Endothelial cell (in vitro differentiated cells): ENCODE measurements at places on chromosomes 5 and 9. TPM values are rescaled to one million over a fixed set of nuclear protein-coding genes. Genes with fewer than 3 reads are reported as not detected.

GRCh38 chr5:395156-395920 lies 47.6 kb upstream of the EXOC3 start:
- H3K4me1 ChIP-seq, result peaks cover 26% of the 10 kb centered on the region
- H3K36me3 ChIP-seq, result peaks cover 17% of the 10 kb centered on the region
- H3K27me3 ChIP-seq, result peaks cover 14% of the 10 kb centered on the region
- no peak overlapping the region for H3K27ac ChIP-seq
- no peak for DNase-seq
- H3K4me3 ChIP-seq, result no peak overlapping the region

DNA sequence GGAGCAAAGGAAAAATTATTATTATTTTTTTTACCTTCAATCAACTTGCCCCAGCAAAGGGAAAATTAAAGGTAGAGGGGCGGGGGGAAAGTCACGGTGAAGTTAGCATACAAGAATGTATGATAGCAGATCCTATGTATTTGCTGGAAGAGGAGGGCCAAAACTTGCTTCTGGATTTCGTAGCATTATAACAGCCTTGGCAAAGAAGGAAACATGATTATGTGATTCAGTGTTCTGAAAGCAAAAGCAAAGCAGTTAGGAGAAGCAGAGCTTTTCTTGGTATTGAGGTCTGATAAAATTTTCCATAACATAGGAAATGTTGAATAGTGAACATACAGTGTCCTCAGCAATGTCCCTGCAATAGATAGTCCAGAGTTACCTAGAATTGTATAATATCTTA lies 32.4 kb downstream of the MAST4 start:
- no peaks in the 10 kb centered on the region for H3K36me3 ChIP-seq
- no peak for DNase-seq
- H3K4me1 ChIP-seq, result no peaks in the 10 kb centered on the region
- H3K4me3 ChIP-seq, result no peak overlapping the region
- H3K27me3 ChIP-seq, result no peaks in the 10 kb centered on the region
- no peak overlapping the region for H3K27ac ChIP-seq

DNA sequence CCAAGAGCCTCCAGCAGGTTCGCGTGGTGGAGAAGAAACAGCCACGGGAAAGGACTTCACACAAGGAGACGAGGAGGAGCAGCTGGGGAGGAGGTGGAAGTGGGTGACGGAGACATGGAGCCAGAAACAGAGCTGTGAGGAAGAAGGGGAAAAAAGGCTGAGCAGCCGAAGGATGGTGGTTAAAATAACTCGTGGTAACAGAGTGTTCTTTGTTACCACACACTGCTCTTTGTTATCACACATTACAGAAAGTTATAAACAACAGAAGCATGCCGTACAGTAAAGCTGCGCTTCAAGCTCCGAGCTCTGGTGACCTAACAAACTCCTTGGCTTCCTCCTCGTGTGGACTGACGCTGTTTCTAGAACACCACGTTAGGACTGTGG lies 215.4 kb downstream of the GLIS3 start:
- no peaks in the 10 kb centered on the region for H3K36me3 ChIP-seq
- no peak for DNase-seq
- peaks cover 8% of the 10 kb centered on the region for H3K4me1 ChIP-seq

DNA sequence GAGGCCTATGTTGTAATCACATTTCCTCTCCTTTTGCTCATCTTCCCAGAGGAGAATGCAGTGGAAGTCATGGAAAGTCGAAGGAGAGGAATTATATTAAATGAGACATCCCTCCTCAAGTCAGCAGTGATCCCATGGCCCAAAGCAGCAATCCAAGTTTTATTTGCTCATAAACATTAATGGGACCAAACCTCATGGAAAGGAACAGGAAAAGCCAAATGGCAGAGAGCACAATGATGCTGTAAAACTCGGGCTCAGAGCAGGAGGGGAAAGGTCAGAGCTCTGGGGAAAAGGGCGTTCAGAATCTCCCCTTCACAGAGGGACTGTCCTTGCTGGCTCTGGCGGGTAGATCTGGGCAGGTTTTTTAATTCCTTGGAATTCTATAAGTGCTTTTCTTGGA lies 175.8 kb downstream of the C5orf15 start:
- no peak overlapping the region for H3K27ac ChIP-seq
- H3K27me3 ChIP-seq, result peaks cover 9% of the 10 kb centered on the region
- no peak for DNase-seq
- no peak overlapping the region for H3K4me3 ChIP-seq

DNA sequence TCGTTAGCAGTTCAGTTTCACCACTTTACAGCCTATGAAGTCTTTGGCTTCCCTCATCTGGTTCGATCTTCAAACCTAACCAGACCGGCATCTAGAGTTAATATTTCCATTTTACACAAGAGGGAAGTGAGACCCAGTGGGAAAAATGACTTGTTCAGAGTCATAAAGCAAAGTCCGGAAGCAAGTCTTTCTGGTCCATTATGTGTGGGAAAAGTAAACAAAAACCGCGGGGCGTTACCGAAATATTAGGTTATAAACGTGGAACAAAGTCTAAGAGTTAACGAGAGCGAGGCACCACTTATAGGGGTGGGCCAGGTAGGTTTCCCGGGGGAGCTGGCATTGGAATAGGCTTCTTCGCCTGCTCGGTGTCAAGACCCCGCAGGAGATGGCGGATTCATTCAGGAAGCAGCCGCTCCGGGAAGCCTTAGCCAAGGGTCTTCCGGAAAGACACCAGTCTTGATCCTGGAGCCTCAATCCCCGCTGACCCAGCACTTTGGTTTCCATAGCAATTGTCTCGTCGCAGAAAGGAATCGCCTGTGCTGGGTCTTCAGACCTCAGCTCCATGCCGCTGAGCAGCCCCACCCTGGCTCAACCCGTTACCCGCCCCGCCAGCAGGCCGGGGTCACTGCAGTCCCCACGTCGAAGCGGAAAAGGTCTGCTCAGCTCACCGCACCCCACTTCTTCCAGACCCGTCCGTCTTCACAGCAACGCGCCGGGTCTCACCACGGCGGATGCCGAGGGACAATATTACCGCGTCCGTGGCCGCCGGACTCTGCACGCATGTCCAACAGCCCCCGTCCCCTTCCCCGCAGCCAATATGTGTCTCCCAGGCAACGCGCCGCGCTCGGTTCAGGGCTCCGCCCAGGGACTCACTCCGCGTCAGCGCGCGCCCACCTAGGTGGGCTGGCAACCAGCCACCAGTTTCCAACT lies at the start of gene C5orf52:
Gene C5orf52, plus strand, starts transcription at position 872 of the 930 bp plus-strand sequence. CDS start 82 bp downstream, outside the sequence.
- peak; percentile 63 for DNase-seq
- peak within 1 kb of the TSS; percentile 95 for H3K4me3 ChIP-seq
- H3K27me3 ChIP-seq, result peaks cover 15% of the 10 kb centered on the region
- H3K36me3 ChIP-seq, result no peaks in the 10 kb centered on the region

DNA sequence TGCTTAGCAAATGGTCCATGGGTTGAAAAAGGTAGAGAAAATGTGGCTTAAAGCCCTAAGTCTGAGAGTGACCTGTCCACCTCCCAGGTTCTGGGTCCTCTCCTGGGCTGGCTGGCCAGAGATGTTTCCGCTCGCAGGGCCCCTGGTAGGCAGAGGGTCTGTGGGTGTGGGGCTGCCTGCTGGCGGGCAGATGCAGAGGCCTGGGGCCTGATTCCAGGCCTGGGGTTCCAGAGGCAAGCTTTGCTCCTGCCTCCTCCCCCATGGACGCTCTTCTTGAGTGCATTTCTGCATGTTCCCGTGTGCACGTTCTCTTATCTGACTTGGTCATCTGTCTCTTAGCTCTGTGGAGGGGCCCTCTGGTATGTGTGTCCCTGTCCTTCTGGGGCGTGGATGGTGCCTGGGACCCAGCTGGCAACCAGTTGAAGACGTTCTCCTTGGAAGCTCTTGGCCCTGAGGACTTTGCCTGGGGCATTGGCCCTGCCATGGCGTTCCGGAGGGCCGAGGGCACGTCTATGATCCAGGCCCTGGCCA lies 3.8 kb downstream of the MIGA2 start:
- H3K36me3 ChIP-seq, result peaks cover 7% of the 10 kb centered on the region
- peaks cover 22% of the 10 kb centered on the region for H3K4me1 ChIP-seq
- H3K27me3 ChIP-seq, result peaks cover 1% of the 10 kb centered on the region
- no peak overlapping the region for H3K4me3 ChIP-seq
- no peak for DNase-seq

DNA sequence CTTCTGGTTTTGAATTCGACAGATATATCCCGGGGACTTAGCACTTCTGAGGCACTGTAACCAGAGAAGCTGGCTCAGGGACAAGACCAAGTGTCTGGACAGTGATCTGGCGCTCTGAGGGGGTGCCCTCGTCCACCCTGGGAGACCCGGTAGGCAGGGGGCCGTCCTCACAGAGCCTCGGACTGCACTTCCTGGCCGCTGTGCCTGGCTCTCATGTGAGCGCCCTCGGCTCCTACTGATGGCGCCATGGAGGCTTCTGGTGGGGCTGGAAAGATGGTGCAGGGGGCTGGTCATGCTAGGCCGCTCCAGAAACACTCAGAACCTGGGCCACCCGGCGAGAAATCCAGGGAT lies 18.8 kb upstream of the SLC6A3 start:
- no peak overlapping the region for H3K4me3 ChIP-seq
- H3K36me3 ChIP-seq, result peaks cover 49% of the 10 kb centered on the region
- no peak for DNase-seq
- H3K27ac ChIP-seq, result no peak overlapping the region
- peaks cover 3% of the 10 kb centered on the region for H3K4me1 ChIP-seq
- H3K27me3 ChIP-seq, result peaks cover 17% of the 10 kb centered on the region

- no peaks in the 10 kb centered on the region for H3K36me3 ChIP-seq
- no peak overlapping the region for H3K27ac ChIP-seq
- DNase-seq, result peak; percentile 92
- no peak overlapping the region for H3K4me3 ChIP-seq
- H3K4me1 ChIP-seq, result peaks cover 5% of the 10 kb centered on the region
Observed at GRCh38 chr5:150217873-150218692, 28.2 kb downstream of the SLC6A7 start.

DNA sequence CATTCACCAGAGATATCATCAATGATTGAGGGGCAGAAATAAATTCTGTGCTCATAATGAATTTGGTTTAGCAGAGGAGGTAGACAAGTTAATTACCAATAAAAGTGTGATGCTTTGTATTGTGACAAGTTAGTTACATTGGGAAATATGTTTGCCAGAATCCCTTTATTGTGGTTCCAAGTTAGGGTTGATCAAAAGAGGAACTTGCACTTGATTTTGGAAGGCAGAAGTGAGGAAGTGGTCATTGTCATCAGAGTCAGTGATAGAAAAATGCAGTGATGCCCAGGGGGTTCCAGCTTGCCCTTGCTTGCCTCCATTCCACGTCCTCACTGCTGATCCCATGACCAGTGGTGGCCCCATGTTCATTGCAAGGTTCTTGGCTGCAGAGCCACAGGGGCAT lies 69.7 kb downstream of the SVEP1 start:
- no peaks in the 10 kb centered on the region for H3K36me3 ChIP-seq
- no peak overlapping the region for H3K4me3 ChIP-seq
- H3K27me3 ChIP-seq, result peaks cover 4% of the 10 kb centered on the region
- no peak for DNase-seq
- H3K4me1 ChIP-seq, result no peaks in the 10 kb centered on the region
- H3K27ac ChIP-seq, result no peak overlapping the region

- H3K4me3 ChIP-seq, result no peak overlapping the region
- DNase-seq, result no peak
- peaks cover 10% of the 10 kb centered on the region for H3K4me1 ChIP-seq
- H3K27ac ChIP-seq, result no peak overlapping the region
- no peaks in the 10 kb centered on the region for H3K36me3 ChIP-seq
Observed at GRCh38 chr5:150788977-150789376, 10.4 kb downstream of the SMIM3 start.

DNA sequence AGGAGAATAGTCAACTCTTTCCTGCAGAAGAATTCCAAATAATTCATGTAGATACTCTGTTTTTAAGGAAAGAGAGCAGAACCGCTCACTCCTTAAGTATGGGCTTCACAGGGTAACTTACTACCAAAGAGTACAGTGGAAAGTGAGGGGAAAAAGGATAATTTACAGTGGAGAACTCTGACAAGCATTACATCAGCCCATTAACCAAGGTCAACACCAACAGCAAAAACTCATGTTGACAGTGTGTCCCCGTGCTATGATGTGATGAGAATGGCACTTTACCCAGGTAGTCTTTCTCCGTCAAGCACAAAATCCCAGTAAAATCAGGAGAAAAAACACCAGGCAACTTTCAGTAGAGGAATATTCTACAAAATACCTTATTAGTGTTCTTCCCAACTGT lies 104.3 kb downstream of the ADCY2 start:
- H3K27ac ChIP-seq, result no peak overlapping the region
- no peaks in the 10 kb centered on the region for H3K36me3 ChIP-seq

GRCh38 chr9:8436786-8437185 lies 637.2 kb upstream of the DMAC1 start:
- DNase-seq, result no peak
- no peak overlapping the region for H3K4me3 ChIP-seq
- H3K4me1 ChIP-seq, result peaks cover 5% of the 10 kb centered on the region
- no peaks in the 10 kb centered on the region for H3K36me3 ChIP-seq
- H3K27me3 ChIP-seq, result no peaks in the 10 kb centered on the region
- H3K27ac ChIP-seq, result no peak overlapping the region

DNA sequence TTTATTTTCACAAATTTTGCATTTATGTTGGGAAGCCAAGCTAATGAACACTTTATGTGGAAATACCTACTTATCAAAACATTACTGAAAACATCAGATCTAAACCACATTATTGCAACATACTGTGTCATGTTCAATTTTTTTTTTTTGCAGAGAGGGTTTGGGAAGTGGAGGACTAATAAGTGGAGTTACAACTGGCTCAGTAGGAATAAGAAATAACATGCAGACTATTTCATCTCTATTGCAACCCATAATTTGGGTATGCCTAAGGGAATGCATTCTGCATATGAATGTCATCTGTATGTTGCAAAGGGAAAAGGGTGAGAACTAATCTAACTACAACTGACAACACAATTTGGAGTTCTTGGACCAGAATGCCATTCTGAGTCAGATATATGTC lies 41.8 kb downstream of the APC start:
- H3K27me3 ChIP-seq, result no peaks in the 10 kb centered on the region
- H3K27ac ChIP-seq, result no peak overlapping the region
- no peak overlapping the region for H3K4me3 ChIP-seq
- peaks cover 8% of the 10 kb centered on the region for H3K36me3 ChIP-seq

GRCh38 chr9:37209431-37210386 lies 89.3 kb downstream of the ZCCHC7 start:
- H3K27me3 ChIP-seq, result peaks cover 1% of the 10 kb centered on the region
- no peaks in the 10 kb centered on the region for H3K36me3 ChIP-seq
- no peak overlapping the region for H3K4me3 ChIP-seq
- H3K4me1 ChIP-seq, result peaks cover 6% of the 10 kb centered on the region

DNA sequence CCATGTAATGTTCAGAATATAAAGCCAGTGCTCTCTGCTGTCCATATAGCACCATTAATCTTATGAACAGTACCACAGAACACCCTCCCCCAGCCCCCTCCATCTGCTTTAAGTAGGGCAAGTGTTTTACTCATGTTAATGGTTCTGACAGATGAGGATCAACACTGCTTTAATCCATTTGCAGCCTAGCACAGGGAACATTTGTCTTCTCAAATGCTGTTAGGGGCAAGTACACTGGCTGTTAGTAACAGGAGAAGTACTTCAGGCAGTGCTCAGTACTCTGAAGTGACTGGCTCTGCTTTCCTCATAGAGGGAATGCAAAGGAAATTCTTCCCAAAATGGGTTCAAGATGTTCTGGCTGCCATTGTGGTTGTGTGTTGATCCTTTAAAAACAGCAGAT lies 202.6 kb downstream of the DCP2 start:
- H3K36me3 ChIP-seq, result no peaks in the 10 kb centered on the region
- H3K27ac ChIP-seq, result no peak overlapping the region
- peaks cover 4% of the 10 kb centered on the region for H3K27me3 ChIP-seq
- DNase-seq, result no peak

- H3K4me3 ChIP-seq, result no peak overlapping the region
- DNase-seq, result no peak
- H3K27ac ChIP-seq, result no peak overlapping the region
- peaks cover 5% of the 10 kb centered on the region for H3K4me1 ChIP-seq
Observed at GRCh38 chr9:79884546-79884945, 312.8 kb downstream of the TLE4 start.

The AIF1L gene
- 16.3 TPM for total RNA-seq

The SLC27A6 gene
- 0.28 TPM for total RNA-seq

The CFAP157 gene
- 0.85 TPM for total RNA-seq

The OLFM1 gene
- 0.74 TPM for total RNA-seq

The PCDHGB7 gene
- total RNA-seq, result 45.2 TPM

The PCDHGA5 gene
- 2.4 TPM for total RNA-seq
